ENCODE measurements at places on chromosomes 7 and 10.

DNA sequence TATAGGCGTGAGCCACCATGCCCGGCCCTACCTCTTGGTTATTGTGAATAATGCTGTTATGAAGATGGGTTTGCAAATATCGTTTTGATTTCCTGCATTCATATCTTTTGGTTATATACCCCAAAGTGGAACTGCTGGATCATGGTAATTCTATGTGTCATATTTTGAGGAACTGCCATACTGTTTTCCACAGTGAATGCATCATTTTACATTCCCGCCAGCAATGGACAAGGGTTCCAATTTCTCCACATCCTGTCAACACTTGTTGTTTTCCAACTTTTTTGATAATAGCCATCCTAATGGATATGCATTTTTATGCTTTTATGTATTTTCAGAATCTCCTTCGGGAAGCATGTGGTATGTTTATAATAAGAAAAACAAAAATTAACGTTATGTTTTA is 128.2 kb downstream of the KCNMA1 start:
- ATAC-seq, result no peak

DNA sequence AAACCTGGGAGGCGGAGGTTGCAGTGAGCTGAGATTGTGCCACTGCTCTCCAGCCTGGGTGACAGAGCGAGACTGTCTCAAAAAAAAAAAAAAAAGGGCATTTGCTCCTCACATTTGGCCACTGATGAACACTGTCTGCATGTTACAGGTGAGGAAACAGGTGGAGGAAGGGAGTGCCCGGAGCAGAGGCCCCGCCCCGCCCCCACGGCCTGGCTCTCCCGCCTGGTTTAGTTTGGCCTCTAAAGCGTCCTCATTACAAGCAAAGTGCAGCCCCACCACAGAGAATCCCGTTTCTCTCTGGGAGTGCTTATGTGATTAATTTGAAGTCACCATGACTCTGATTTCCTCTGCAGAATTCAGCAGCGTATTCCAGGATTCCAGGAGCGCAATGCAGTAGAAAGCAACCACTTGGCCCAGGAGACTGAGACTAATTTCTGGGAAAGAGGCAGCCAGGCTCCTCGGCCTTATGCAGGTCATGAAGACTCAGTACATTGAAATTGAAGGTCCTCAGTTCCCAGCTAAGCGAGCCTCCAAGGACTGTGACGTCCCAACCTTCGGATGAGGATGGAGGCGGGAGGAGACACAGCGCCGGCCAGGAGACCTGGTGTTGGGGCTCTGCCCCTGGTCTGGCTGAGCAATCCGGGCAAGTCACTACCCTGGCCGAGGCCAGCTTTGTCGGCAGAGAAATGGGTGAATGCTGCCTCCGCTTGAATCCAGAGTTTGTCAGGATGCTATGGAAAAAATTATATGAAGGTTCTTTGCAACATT is 44.7 kb downstream of the RBM17 start:
- ATAC-seq, result no peak

DNA sequence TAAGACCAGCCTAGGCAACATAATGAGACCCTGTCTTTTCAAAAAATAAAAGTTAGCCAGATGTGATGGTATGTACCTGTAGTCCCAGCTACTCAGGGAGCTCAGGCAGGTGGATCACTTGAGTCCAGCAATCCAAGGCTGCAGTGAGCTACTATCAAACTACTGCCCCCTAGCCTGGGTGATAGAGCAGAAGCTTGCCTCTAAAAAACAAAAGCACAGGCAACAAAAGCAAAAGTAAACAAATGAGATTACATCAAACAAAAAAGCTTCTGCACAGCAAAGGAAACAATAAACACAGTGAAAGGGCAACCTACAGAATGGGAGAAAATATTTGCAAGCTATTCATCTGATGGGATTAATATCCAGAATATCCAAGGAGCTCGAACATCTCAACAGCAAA is 65.4 kb downstream of the FANK1 start:
- ATAC-seq, result no peak

DNA sequence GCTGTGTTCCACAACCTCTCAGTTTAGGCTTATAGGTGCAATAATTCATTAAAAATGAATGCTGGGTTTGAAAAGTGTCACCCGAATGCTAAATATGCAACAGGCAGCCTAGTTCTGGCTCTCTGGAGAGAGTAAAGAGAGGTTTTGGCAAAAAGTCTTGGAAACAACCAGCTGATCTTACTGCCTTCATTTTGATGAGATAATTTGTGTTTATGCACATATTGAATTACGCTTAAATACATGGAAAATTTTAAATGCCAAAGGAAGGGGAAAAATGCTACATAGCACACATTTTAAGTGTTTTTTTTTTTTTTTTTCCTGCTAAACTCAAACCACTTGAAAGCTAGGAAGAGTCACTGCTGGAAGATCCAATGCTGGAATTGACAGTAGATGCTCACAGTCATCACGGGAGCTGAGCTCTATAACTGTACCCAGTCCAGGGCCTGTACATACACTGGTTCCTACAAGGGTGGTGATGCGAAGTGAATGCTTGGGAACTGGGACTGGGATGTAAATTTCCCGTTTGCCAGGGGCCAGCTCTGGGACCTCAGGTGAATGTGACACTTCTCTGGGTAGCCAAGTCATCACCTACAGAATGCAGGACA is 151.5 kb downstream of the PFKFB3 start:
- no peak for ATAC-seq

DNA sequence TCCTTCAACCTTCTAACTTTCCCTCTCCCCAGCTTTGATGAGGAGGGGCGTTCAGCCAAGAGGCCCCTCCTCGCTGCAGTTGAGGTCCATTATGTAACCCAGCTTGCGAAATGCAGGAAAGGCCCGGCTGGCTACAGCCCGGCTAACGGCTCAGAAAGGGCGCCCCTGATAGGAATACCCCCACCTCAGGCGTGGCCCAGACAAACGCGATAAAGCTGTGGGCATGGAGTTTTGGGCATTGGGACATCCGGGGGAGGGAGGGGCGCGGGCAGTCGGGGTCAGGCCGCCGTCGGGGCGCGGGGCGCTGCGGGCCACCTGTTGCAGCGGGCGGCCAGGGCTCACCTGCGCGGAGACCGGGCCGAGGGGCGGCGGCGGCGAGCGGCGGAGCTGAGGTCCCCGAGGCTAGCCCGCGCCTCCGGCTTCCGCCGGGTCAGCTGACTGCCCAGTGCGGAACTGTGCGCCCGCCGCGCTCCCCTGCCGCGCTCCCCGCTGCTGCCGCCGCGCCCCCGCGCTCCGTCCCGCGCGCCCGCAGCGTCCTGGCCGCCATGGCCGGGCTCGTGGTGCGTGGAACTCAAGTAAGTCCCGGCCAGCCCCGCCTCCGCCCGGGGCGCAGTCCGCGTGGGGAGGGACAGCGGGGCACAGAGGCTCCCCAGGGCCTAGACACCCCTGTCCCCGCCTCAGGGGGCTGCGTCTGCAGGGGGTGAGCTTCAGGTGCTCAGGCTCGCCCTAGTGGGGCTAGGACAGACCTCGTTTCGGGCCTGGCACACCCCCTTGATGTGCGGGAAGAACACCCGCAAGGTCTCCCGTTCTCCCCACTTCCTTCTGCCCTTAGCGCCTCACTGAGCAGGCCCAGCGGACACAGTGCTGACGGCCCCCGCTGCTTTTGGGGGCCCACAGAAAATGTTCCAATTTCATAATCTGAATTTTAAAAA is at the start of gene LRMDA:
LRMDA (plus strand) TSS at position 445 of the 932 bp plus-strand sequence.
- no peak for ATAC-seq

- ATAC-seq, result peak; percentile 56
Observed at GRCh38 chr7:135980665-135981180, 3.6 kb upstream of the MTPN start.

DNA sequence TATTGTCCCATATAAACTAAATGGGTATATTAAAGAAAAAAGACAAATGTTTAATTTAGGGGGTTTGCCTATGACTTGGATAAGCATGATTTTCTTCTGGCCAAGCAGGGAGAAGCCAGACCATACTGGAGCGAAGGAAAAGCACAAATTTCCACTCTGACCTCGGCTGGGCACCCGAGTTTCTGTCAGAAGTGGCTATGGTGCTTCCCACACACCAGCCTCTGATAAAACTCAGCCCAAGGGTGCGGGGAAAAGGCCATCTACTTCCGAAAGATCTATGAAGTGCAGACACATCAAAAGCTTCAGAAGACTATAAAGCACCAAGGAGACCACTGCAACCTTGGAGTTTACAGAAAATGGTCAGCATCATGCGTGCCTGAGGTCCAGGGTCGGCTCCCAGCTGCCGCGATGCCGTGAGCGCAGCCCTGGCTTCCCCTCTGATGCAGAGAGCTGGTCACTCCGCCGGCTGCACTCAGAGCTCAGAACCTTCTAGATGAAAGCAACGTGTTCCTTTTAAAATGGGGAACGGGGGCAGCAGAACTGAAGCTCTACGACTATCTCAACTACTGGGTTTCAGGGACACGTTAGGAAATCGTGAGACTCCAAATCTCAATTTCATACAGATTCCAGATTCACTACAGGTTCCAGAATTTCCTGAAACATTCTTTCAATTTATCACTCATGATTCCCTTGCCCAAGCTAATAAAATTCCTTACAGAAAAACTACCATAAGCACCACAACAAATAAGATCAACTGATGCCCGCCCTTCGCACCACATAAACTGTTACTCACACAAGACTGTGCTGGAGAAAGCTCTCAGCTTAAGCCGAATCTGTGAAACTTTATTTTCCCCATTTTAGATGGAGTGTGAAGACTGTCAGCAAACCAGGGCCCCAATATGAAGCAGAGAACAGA is 84.5 kb downstream of the DIP2C start:
- ATAC-seq, result no peak

DNA sequence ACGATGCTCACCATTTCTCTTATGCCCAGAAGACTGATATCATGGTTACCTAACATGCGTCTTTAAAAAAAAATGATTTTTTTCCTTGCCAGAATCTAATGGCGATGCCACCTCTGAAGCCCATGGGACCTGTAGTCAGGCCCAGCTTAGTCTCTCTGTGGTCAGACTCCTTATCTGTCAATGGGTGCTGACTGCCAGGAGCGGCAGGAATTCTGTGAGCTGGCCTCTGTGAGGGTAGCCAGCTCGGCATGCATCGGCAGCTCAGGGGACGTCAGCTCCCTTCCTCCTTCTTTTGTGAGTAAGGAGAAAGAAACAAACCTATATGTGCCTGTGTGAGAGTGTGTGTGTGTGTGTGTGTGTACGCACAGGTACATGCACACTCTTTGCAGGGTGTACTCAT is 49.9 kb upstream of the ZRANB1 start:
- ATAC-seq, result no peak

DNA sequence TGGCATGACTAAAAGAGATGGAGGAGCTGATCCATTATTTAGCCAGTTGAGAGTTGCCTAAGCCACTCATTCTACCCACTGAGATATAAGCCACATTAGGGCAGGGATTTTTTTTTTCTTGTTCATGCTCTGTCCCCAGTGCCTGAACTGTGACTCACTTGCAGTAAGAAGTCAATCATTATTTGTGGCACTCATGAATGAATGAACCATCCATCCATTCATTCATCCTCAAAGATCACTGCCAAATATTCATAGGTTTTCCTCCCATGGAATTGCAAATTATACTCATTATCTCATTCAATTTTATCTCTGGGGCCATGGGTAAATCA is 22.8 kb upstream of the ARID5B start:
- ATAC-seq, result no peak

- no peak for ATAC-seq
Observed at GRCh38 chr7:44060091-44060947, 5.0 kb downstream of the PGAM2 start.

- ATAC-seq, result no peak
Observed at GRCh38 chr7:24783698-24784097, 26.4 kb upstream of the GSDME start.

DNA sequence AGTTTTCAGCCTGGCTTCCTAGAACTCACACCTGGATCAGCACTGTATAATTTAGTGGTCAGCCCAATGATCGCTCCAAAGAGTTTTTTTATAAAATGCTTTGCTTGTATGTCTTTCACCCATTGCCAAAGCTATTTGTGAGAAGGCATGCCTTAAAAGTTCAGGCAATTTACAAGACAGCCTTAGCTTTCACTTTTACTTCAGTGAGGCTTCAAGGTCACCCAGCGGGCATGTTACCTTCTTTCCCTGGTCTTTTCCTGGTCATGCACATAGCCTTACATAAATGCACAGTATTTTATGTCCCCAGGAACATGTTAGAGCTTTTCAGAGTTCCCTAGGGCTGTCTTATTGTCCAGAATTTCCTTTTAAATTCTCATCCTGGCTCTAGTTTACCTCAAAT is 179.9 kb upstream of the TMEM72 start:
- no peak for ATAC-seq

DNA sequence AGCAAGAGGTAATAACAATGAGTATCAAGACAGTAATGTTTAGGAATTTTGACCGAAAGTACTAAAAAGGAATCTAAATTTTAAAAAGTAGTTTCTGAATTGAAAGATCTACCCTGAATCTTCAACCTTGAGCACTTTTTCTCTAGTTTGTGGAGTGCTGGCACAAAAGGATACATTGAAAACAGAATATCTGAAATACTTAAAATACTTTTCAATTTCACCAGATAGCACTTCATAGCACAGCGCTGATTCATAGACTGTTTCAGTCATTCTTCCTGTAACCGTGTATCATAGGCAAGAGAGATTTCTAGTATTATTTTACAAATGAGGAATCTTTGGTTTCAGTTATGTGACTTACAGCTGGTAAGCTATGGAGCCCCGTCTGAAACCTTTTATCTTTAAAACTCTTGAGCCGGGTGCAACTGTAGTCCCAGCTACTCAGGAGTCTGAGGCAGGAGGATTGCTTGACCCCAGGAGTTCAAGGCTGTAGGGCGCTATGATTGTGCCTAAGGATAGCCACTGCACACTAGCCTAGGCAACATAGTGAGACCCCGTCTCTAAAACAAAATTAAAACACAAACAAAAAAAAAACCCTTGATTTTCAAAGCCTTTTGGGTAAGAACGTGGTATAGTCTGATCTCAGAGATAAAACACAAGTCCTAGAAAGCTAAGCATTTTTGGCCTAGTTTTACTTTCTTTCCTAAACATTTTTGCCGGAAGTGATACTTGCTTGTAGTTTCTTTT is 35.1 kb downstream of the FHIP2A start:
- ATAC-seq, result peak; percentile 95

DNA sequence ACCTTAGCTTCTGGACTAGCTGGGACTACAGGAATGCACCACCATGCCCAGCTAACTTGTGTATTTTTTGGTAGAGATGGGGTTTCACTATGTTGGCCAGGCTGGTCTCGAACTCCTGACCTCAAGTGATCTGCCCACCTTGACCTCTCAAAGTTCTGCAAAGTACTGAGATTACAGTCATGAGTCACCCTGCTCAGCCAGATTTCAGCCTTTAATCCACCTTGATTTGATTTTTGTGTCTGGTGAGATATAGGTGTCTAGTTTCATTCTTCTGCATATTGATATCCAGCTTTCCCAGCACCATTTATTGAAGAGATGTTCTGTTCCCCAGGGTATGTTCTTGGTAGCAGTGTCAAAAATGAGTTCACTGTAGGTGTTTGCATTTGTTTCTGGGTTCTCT is 20.1 kb upstream of the CYP3A7 start:
- no peak for ATAC-seq

- no peak for ATAC-seq
Observed at GRCh38 chr7:123746055-123746454, 2.7 kb downstream of the WASL start.

DNA sequence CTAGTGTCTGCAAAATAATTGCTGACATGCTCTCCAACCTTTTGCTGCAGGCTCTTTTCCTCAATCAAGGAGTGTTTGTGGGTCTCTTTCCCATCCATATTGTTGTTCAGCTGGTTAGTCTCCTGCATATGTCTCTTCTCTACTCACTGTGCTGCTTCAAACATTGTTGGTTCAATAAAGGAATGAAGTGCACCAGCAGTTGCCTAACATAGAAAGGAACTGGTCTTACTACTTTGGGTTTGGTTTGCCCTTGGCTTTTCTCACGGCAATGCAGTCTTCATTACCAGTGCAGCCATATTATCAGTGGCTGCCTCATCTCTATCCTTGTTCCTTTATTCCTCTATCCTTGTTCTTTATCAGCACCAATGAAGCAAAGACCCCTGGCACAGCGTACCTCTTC is 169.7 kb upstream of the TPK1 start:
- ATAC-seq, result no peak

Data from SK-N-SH treated with all-trans-retinoic acid at 6 μM for 48 hours (cell line).